Cortex of kidney (tissue), 1 donor: ENCODE measurements at places on chromosomes 6 and 20.

DNA sequence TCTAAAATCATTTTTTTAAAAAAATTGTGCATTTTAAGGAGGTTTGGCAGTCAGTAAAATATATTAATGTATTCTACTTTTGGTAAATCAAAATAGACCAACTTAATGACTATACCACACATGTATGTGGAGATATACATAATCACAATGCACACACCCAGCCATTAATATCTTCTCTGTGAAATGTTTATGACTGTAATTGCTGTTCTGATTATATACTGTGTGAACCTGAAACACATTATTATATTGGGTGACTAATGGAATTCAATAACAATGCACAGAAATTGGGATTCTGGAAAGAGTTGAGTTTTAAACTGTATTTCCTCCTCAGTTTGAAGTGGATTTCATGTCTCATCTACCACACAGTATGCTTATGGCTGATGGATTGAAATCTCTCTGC lies 233.6 kb downstream of the PLCB1 start:
- no peak for DNase-seq

DNA sequence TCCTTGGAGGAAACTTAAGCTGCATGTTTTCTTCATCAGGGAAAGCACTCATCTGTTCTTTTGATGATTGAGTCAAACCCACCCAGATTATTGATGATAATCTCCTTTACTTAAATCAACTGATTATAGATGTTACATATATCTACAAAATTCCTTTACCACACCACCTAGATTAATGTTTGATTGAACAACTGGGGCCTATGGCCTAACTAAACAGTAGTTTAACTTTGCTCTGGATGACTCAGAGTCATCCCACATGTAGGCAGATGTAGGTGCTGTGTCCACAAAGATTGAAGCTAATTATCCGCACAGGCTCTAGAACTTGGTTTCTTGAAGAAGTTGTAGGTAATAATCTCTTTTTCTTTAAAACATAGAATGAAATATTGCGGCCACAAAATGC lies 42.2 kb downstream of the PKIB start:
- DNase-seq: no peak

DNA sequence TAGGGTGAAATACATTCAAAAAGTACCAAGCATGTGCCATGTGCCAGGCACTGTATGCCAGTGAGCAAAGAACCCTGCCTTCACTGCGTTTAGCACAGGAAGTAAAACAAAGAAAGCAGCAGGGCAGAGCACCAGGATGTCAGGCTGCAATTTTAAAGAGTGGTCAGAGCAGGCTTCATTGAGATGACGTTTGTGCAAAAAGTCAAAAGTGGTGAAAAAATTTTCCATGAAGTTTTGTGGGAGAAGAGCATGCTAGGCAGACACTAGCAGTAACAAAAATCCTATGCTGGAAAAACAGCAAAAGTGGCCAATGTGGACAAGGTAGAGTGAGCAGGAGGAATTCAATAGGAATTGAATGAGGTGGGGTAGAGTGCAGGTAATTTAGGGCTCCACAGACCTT lies 31.3 kb downstream of the AKIRIN2 start:
- DNase-seq: no peak

- DNase-seq: no peak
Measured at GRCh38 chr6:159646733-159647132, 46.3 kb downstream of the SOD2 start.

GRCh38 chr6:85192596-85192995 lies 257.3 kb upstream of the NT5E start:
- DNase-seq: no peak

GRCh38 chr6:36836111-36837021 lies 2.9 kb downstream of the CPNE5 start:
- DNase-seq: no peak

DNA sequence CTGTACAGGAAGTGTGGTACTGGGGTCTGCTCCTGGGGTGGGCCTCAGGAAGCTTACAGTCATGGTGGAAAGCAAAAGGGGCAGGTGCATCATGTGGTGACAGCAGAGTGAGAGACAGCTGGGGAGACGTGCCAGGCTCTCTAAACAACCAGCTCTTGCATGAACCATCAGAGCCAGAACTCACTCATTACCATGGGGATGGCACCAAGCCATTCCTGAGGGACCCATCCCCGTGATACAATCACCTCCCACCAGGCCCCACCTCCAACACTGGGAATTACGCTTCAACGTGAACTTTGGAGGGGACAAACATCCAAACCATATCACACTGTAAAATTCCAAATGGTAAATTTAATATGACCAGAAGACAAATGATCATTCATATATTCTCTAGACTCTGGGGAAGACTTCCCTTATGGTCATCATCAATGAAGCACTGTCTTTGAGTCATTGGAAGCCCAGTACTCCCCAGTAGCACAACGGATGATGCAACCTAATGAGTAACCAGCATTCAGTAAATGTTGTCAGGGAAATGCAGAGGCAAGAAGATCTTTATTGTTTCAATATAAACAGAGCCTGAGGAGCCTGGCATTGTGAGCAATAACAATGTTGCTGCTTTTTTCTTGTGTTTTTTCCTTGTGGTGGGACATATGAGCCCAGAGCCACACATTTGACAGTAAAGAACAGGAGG lies 48.2 kb upstream of the RALY start:
- no peak for DNase-seq
